ENCODE measurements at places on chromosomes 6 and 20. TPM values are rescaled to one million over a fixed set of nuclear protein-coding genes. Genes with fewer than 3 reads are reported as not detected.

OR14J1 gene
- total RNA-seq = not detected

SEMG1 gene
- total RNA-seq = not detected

FNDC11 gene
- 0.13 TPM for total RNA-seq

VGLL2 gene
- total RNA-seq = not detected

TSBP1 gene
- not detected for total RNA-seq

SCRT2 gene
- total RNA-seq = not detected

RIPPLY2 gene
- total RNA-seq = not detected

CUL7 gene
- 13.7 TPM for total RNA-seq

SLX4IP gene
- total RNA-seq = 3.0 TPM

LCA5 gene
- total RNA-seq = 3.1 TPM

GNRH2 gene
- not detected for total RNA-seq

HDGFL1 gene
- total RNA-seq = not detected

CRYBG1 gene
- total RNA-seq = 27.4 TPM

OR2B6 gene
- not detected for total RNA-seq

PRR18 gene
- total RNA-seq = 1.0 TPM

DNA sequence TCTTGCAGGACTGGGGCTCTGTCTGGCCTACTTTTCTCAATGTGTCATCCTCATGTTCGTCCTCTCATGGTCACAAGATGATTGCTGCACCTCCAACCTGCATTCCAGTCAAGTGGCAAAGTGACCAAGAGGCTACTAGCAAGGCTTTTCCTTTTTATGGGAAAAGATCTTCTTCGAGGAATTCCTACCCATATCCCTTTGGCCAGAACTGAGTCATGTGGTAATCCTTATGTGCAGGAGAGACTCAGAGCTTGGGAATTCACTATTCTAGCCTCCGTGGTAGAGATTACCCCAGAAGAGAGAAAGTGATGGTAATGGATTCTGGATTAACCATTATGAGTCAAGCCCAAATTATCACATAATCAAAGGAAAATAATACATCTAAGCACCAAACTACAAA lies 162.7 kb downstream of the KCNQ5 start:
- no peak for DNase-seq

DNA sequence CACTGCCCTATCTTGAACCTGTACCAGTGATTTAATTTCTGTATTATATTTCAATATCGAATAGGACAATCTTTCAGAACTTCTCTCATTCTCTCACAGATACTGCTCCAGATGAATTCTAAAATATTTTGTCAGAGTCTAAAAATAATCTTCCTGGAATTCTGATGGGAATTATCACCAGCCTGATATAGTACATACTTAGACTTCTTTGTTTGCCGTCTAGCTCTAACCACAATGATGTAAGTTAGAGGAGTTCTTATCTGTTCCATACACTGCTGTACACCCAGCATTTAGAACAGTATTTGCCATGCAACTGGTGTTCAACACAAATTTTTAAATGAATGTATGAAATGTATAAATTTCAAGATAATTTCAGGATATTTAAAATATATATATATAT lies 1.3 kb upstream of the HUS1B start:
- no peak for DNase-seq

GRCh38 chr6:129996387-129996786 lies 22.0 kb upstream of the L3MBTL3 start:
- DNase-seq = no peak

DNA sequence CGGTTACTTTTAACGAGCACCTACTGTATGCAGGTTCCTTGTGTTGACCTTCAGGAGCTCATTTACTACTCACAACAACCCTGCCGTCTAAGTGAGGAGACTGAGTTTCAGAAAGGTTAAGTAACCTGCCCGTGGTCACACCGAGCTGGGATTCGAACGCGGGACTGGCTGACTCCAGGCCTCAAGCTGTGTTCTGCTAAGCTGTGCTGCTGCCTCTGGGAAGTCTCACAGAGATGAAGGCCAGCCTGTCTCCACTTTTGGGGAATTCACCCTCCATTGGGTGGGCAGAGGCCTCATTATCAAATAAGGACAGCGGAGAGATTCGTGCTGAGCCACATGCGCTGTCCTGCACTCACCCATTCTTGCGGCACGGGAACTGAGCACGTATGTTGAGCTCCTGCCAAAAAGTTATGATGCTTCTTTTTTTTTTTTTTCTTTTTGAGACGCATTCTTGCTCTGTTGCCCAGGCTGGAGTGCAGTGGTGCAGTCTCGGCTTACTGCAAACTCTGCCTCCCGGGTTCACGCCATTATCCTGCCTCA lies 25.9 kb upstream of the MYT1 start:
- DNase-seq = peak; percentile 86

- no peak for DNase-seq
These were observed 275.9 kb upstream of the SOX4 start for GRCh38 chr6:21317642-21318041.

DNA sequence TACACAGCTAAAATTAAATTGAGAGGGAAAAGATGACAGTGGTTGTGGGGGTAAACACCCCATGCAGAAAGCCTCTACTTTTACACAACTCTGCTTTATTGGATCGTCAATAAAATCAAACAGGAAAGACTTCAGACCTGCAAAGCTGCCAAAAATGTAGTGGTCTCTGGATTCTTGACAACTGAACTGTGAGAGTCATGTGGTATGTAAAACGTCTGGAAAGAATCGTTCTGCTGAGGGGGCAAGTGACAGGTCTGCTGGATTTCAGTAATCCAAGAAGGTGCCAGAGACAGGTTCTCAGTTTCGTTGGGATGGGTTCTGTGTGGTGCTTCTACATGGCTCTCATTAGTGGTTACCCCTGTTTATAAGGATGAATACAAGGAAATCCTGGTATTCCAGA lies 63.3 kb downstream of the TSPYL4 start:
- DNase-seq = no peak

- no peak for DNase-seq
These were observed 494.7 kb upstream of the SLC35B3 start for GRCh38 chr6:8930009-8930408.

DNA sequence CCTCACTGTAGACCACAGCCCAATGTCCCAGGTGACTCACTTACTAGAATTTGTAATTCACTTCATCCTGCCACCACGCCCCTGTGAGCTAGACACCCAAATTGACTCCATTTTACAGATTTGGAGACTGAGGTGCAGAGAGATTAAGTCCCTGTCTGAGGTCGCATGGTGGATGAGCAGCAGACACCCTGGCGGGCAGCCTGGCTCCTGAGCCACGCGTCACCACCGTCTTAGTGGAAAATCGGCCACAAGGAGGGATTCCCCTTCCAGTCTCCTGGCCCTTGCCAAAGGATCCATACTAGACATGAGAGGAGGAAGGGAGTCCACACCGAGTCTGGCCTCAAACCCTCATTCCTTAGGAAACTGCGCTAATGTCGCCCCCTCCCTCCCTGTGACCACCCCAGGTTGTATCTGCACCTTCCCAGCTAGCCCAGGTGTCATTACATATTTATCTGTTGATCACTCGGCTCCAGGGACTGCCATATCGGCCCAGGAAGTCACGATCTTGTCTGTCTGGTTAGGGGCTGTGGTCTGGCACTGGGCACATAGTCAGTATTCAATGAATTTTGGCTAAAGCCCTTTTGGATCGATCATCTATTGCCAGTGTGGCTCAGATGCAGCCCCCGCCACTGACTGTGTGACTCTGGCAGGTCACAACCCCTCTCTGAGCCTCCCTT lies 25.7 kb upstream of the PTGIS start:
- DNase-seq = no peak

DNA sequence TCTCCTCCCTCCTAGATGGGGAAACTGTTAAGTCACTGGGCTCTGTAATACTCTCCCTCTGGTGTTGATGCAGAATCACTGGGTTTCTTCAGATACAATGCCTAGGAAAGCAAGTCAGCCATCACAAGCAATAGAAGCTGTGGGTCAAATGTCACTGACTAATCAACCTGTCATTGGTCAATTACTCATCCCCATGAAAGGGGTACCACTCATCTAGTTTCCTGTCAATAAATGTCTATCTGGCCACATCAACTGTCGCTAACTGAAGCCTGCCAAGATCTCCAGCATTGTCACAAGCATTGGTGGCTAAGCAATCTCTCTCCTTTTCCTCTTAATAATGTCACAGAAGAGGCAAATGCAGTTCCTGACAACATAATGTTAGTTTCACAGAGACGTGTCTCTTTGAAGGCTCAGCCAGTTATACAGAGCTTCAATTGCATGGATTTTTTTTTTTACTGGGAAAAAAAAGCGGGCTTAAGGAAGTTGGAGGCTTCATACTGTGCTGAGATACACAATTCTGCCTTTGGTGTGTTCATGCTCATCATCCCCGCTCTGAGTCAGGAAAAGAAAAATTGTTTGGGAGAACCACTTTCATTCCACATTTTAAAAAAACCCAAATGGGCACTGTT lies 355.9 kb downstream of the BTBD9 start:
- DNase-seq = no peak

DNA sequence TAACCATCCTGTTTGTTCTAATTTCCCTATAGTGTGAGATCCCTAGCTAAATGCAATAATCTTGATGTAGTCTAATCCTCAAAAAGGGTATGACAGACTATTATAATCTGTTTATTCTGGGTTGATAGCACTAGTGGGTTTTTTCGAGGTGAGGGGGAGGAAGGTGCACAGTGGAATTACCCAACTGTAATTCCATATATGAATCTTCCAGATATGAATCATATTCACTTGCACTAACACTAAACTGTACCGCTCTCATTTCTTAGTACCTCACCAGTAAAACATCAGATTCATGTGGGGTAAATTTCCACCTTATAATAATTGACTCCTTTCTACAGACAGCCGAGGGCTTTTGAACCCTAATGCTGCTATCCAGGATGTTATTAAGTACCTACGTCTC lies 16.5 kb downstream of the NCOA7 start:
- DNase-seq = no peak

GRCh38 chr6:8420031-8420588 lies 15.2 kb downstream of the SLC35B3 start:
- no peak for DNase-seq

DNA sequence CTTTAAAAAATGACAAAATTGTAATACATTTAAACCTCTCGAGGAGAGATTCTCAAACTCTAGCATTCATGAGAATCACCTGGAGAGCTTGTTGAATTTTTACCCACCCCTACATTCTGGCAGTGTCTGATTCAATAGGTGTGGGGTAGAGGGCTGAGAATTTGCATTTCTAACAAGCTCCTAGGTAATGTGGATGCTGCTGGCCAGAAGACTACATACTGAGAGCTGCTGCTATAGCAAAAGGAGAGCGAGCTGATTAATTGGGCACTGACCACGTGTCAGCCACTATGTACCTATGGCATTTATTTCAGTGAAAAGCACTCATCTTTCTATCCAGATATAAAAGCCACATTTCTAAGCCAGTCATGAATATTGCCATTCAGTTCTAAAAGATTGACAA lies 169.0 kb upstream of the NRSN1 start:
- DNase-seq = no peak

- peak; percentile 49 for DNase-seq
These were observed 84.9 kb downstream of the ANKRD60 start for GRCh38 chr20:58143531-58143930.

DNA sequence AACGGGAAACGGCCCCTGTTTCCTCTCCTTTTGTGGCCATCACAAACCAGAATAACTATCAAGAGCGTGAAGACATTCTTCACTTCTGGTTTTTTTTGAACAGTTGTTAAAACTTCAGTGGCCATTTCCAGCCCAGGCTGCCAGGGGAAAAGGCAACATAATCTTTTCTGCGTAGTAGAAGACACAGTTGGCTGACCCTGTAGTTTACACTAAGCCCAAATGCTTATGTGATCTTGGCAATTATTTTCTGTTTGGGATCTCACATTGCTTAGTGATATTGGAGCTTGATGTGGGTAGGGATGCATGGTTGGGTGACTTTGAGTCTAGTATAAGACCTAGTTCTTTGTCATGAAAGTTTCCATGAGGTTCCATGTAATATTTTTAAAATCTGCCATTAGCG lies 449.4 kb upstream of the CDH4 start:
- DNase-seq = no peak

DNA sequence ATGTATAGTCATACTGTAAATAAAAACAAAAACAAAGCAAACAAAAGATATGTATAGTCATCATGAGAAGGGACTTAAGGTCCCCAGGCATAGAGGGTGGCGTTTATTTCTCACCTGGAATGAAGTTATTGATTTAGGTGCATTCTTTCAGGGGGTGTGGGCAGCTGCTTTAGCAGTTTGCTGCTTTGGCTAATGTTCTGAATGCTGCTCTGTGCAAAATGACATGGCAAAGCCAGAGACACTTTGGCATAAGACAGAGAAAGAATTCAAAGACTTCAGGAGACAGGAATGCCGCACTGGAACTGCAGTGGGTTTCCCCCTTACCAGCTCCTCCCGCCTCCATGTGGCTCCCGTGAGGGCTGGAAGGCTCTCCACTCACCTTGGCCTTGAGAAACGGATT lies 36.4 kb upstream of the NELFCD start:
- no peak for DNase-seq

- DNase-seq = no peak
These were observed 14.1 kb upstream of the TCFL5 start for GRCh38 chr20:62875419-62876361.

DNA sequence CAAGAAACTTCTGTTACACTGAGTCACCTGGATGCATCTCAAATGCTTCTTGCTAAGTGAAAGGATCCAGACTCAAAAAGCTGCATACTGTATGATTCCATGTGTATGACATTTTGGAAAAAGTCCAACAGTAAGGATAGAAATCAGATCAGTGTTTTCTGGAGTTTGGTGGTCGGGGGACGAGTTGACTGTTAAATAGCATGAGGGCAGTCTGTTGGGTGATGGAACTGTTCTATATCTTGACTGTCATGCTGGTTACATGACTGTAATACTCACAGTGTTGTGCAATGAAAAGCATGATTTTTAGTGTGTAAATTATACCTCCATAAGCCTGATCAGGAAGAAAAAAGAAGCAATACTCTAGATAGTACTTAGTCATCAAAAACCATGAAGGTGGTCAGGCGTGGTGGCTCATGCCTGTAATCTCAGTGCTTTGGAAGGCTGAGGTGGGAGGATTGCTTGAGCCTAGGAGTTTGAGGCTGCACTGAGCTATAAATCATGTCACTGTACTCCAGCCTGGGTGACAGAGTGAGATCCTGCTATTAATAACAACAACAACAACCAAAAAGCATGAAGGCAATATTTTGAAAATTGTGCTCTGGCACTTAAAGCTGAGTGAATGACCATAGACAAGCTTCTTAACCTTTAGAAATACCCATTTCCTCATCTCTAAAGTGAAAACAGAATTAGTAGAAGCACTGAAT lies 30.5 kb upstream of the SASH1 start:
- no peak for DNase-seq

DNA sequence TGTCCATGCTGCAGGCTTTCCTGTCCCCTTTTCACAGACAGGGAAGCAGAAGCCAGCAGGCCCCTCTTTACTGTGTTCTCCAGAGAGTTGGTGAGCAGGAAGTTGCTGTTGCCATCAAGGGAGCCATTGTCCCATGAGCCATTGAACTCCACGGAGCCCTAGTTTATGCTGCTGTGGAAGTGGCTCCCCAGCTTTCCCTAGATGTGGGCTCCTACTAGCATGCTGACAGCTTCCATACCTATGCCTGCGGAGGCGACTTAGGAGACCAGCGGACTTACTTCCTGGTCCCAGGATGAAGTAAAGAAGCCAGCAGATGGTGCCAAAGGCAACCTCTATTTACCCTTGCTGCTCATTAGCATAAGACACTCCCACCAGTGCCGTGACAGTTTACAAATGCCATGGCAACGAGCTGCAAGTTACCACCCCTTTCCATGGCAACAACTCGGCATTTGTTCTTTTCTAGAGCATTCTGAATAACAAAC lies 30.8 kb upstream of the FKBP1A start:
- DNase-seq = no peak

GRCh38 chr20:6908673-6909072 lies 141.2 kb downstream of the BMP2 start:
- DNase-seq = no peak

Measured in mesenteric fat pad (tissue), 1 donor.